ENCODE measurements at places on chromosomes 1 and 21.

- no peak for DNase-seq
Observed at GRCh38 chr21:43767984-43768867, 7.9 kb downstream of the CSTB start.

DNA sequence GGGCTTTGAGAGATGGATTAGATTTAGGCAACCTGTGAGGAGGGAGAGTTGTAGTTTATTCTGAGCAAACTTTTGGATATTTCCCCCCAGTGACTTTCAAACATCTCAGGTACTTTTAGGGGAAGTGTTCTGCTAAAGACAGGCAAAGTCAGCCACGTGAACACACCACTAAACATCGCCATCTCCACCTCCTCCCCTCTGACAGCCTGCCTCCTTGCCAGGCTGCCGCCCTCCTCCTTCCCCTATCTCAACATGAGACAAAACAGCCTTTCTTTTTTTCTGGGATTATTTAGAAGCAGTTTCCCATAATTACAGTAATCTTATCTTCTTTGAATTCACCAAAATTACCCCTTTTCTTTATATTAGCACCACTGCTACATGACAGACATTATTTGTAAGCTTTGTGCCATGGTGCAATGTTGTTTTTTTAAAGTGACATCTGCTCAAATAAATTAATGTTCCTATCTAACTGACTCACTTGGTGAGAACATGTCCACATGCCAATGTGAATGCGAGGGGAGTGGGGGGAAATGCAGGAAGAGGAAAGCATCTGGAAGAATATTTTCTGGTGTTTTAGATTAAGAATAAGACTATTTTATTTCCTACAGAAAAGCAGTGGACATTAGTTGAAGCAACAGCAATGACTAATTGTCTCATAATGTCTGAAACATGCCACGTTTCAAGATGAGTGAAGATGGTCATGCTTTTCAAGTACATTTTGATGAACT, 147.8 kb upstream of the ATP1B1 start:
- DNase-seq, result no peak

DNA sequence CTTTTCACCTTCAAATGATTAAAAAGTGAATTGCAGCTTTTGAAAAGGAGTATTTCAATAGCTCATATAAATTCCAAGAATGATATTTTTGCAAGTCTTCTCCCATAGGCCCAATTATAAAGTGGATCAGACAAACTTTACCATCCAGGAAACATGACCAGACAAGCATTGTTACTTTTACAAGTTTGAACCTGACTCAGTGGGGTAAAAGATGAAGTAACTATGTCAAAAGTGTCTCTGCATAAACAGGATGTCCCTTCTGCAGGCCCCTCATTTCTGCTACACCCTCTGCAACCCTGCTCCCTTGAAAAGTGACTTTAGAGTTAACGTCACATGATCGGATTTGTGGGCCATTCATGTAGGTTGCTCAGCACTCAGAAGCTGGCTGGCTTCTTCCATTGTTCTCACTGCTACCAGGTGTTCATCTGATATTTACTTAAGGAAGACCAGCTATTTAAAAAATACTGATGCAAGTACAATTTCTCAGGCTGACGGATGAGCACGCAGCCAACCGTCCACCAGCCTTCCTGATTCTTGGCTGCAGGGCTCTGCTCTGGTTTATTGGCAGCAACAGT, 32.3 kb downstream of the URB1 start:
- DNase-seq, result no peak

DNA sequence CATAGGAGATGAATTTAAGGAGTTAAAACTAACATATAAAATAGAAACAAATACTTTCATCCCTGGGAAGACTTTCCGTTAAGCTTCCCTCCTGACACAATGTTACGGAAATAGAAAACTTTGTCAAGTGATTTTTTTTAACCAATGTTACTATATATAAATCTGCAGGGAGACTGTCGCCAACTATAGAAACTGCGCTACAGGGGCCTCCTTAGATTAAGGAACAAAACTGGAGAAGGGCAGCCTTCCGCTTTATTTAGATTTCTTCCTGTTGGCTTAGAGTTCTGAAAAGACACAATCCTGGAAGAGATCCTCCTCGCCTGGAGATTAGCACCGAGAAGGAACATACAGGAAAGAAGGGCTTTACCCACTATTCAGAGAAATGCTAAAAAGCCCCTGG, 1.5 kb downstream of the MGST3 start:
- no peak for DNase-seq

DNA sequence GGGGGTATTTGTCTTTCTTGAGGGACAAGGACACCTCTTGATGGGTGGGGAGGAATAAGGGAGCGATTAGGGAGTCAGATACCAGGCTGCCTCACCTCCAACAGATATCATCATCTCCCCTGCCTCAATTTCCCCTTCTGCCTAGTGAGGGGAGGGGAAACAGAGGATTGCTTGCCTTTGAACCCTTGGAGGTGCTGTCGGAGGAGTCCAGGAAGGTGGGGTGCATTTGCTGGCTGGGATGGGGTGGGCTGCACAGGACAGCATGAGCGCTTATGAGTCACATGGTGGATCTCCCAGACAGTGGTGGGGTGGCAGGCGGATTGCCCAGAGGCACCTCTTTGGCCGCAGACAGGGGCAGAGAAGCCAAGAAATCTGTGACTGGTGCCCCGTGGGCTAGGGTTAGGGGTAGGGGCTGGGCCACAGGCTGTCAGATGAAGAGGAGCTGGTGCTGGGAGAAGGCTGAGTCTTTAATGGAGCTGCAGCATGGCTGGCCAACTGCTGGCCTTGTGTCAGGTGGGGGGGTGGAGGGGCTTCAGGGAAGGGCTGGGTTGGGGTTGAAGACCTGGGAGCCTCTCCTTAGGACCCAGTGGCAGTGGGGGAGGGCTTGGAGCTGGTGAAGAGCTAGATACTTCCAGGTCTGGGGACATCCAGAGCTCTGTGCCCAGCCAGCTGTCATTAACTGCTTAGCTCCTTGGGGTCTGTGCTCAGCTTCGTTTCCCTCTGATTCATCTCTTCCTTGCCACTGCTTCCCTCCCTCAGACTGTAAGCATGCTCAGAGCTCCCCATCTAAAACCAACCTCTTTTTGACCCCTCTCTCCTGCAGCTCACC, 7.0 kb upstream of the ADORA1 start:
- no peak for DNase-seq

- no peak for DNase-seq
Observed at GRCh38 chr1:53147174-53147573, 4.7 kb upstream of the SLC1A7 start.

GRCh38 chr1:220956501-220957232, 77.4 kb downstream of the HLX start:
- DNase-seq, result no peak

DNA sequence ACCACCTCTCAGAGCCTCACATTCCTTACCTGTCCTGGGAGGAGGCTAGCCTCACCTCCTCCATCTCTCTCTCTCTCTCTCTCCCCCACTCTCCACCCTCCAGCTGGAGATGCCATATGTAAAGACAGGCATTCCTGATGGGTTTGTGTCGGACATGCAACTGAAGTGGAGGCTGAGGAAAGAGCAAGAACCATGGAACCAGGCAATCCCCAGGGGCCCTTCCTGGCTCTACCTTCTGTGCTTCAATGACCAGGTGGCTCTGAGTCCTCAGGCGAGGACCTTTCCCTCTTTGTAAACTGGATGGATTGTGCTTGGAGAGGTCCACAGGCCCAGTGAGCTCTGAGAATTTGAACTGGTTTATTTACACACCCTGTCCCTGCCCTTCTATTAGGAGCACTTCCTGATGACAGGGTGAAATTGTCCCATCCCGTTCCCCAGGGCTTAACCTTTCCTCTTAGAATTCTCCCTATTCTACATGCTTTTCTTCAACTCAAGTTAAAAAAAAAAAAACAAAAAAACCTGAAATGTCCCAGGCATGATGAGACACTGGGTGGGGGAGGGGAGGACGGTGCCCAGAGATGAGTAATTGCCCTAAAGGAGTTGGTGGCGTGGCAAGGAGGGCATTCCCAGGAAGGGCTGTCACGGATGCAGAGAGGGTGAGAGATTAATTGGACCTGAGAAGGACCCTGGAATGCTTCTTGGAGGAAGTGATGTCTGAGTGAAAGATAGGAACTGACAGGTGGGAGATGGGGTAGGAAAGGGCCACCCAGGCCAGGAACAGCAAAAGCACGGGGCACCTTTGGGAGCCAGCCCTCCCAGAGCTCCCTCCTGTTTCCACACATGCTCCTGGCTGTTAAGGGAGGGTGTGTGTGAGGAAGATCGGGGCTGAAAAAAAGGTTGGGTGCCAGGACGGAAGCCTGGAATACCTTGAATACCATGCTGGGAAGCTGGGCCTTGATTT, 50.2 kb upstream of the WASF2 start:
- DNase-seq, result no peak

GRCh38 chr1:20494609-20495311, 8.8 kb upstream of the CAMK2N1 start:
- no peak for DNase-seq

GRCh38 chr1:173529106-173529505, 52.0 kb downstream of the PRDX6 start:
- no peak for DNase-seq

DNA sequence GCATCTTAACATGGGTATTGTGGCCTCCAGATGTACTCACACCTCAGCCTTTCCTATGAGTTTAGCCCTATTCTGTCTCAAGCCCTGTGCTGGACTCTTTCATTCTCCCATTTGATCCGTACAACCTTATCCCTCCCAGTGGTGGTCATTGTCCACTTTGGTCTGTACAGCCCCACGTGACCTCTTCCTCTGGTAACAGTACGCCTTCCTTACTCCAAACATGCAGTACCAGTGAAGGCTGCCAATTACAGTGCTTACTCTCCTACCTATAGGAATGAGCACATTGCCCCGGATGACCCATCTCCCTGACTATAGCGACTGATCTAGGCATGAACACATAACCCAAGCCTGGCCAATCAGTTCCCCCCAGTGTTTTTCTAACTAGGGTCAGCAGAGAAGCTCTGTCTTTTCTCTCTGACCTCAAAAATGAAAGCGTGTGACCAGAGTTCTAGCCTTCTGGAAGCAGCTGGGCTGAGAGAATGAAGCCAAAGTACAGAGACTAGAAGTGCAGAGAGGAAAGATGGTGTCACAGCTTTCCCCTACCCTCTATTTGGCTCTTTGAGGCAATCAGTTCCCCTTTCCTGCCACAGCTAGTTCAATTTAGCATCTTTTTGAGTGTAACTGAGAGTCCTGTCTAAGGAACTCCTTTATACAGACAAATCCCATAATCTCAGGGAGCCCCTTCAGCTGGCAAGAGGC, 9.9 kb upstream of the QSOX1 start:
- no peak for DNase-seq

- DNase-seq, result no peak
Observed at GRCh38 chr21:17231771-17232170, 281.1 kb upstream of the CXADR start.

DNA sequence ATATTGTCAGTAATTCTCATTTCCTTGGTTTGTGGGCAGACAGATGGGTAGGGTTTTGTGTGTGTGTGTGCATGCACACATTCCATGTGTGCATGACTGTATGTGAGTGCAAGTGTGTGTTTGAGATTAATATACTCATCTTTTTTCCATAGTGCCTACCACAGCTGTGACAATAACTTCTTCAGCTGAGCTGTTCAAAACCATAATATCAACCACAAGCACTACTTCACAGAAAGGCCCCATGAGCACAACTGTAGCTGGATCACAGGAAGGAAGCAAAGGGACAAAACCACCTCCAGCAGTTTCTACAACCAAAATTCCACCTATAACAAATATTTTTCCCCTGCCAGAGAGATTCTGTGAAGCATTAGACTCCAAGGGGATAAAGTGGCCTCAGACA, 149.3 kb downstream of the ADGRL2 start:
- DNase-seq, result no peak

DNA sequence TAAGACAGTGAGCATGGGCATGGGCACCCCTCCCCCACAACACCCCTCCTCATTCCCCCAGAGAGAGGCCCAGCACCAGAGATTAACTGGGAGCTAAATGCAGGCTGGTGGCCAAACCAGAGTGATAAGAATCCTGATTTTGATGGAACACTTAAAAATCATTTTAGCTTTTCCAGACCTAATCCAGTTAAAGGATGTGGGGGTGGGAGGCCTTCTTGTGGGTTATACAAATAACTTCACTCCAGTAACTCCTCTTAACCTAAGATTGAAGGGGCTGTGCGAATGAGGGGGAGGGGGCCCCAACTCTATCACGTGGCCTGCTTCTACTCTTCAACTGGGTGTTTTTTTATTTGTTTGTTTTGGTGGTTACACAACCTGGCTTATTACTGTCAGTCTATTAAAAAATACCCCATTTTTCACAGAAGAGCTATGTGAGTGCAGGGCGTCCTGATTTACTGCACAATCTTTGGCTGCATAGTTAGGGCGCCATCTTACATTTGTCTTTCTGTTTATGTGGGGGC, 398.1 kb upstream of the LYPLAL1 start:
- no peak for DNase-seq

- no peak for DNase-seq
Observed at GRCh38 chr1:53556657-53557227, 97.5 kb downstream of the DMRTB1 start.

- no peak for DNase-seq
Observed at GRCh38 chr1:17436380-17437174, 2.9 kb downstream of the RCC2 start.

DNA sequence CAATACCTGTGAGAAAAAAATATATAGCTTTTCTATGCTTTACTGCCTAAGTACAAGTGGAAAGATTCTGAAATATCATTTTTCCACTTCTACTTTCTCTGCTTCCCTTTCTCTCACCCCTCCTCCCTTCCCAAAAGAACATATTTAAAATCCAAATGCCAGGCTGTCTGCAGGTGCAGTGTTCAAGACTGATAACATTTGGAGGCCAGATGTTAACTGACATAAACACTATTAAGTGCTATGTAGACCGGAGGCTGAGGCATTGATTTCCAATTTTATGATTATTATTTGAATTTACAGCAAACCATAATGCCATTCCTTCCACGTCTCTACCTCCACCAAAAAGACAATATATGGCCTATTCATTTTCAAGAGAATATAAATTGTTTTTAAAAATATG, 296.9 kb upstream of the SGIP1 start:
- DNase-seq, result no peak

DNA sequence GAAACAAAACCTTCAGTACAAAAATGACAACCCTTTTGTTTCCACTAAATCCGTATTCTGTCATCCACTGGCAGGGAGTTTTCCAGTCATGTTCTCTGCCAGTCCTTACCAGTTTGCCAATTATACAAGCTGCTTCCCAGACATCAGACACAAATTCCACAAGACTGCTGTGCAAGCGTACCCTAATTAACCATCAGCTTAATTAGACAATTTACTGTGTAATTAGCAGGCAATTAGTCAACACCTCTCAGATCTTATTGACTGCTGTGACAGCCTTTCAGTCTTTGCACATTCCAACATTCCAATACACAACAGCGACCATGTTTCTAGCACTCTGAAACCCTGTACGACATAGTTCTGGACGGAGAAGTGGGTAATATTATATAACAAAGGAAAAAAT, 420.1 kb downstream of the DPYD start:
- no peak for DNase-seq

DNA sequence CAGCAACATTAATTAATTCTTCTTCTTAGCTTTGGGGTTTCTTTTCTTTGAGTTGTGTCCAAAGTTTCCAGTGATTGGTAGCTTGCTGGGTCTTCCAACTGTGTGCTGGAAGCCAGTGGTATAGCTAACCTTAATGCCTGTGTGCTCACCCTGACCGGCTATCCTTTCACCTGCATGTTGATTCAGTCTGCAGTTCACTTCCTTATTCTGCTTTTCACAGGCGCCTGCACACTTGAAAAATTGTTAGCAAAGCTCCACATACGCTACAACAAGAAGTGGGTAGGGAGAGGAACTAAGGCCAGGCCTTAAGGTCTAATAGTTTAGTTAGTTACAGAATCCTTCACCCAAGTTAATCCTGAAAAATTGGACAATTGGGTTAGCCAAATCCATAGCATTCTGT, 35.7 kb downstream of the NCF2 start:
- DNase-seq, result no peak
